ENCODE measurements at places on chromosomes 6 and 20. TPM values are rescaled to one million over a fixed set of nuclear protein-coding genes. Genes with fewer than 3 reads are reported as not detected.

Gene ME1
- under 0.01 TPM for total RNA-seq

Gene TMC2
- not detected for total RNA-seq

Gene FKBP5
- total RNA-seq = 26.4 TPM

Gene RBBP8NL
- total RNA-seq = not detected

Gene CYP39A1
- under 0.01 TPM for total RNA-seq

Gene SALL4
- 3.5 TPM for total RNA-seq

Gene GABRR1
- total RNA-seq = not detected

Gene SDCBP2
- 0.81 TPM for total RNA-seq

Gene SMLR1
- not detected for total RNA-seq

Gene KHDC1L
- total RNA-seq = not detected

Gene PRR18
- total RNA-seq = not detected

Gene ORC3
- 7.8 TPM for total RNA-seq

Gene MAN1A1
- 109 TPM for total RNA-seq
